Stimulated activated CD4-positive, alpha-beta T cell treated with anti-CD3 and anti-CD28 coated beads, Interleukin-4, amount 100 ng/mL, for 48 hours (primary cell): ENCODE measurements at places on chromosomes 2 and 18.

DNA sequence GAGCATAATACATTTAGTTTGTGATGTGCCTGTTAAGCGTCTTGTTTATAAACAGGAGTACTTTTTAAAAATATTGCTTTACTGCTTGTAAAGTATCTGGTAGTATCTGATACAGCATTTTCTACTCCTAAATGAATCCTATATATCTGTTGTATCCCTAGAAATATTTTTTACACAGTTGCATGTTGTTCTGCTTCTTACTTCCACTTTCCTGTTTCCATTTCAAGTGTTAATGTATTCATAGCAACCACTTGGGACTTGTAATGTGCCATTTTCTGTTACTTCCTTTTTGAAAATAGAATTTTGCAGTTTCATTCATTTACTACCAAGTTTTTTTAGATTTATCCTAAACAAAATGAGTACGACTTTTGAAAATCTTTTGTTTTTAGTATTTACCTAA is 24.9 kb downstream of the CCNT2 start:
- no peak for DNase-seq

DNA sequence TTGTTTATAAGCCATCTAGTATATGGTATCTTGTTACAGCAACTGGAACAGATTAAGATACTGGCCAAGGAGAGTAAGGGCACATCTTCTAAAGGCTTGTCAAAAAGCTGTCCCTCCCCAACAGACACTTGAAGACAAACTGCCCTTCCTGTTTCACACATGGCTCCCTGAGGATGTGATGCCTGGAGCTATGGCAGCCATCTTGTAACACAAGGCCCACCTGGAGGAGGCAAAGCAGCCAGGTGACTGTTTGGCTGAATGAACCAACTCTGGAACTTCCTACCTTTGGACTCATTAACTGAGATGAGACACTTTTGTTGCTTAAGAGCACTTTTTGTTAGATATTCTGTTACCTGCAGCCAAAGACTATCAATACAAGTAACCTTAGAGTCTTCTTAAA is 54.4 kb downstream of the SNORC start:
- no peak for DNase-seq

GRCh38 chr2:204317640-204318039 is 227.6 kb upstream of the PARD3B start:
- DNase-seq, result no peak

DNA sequence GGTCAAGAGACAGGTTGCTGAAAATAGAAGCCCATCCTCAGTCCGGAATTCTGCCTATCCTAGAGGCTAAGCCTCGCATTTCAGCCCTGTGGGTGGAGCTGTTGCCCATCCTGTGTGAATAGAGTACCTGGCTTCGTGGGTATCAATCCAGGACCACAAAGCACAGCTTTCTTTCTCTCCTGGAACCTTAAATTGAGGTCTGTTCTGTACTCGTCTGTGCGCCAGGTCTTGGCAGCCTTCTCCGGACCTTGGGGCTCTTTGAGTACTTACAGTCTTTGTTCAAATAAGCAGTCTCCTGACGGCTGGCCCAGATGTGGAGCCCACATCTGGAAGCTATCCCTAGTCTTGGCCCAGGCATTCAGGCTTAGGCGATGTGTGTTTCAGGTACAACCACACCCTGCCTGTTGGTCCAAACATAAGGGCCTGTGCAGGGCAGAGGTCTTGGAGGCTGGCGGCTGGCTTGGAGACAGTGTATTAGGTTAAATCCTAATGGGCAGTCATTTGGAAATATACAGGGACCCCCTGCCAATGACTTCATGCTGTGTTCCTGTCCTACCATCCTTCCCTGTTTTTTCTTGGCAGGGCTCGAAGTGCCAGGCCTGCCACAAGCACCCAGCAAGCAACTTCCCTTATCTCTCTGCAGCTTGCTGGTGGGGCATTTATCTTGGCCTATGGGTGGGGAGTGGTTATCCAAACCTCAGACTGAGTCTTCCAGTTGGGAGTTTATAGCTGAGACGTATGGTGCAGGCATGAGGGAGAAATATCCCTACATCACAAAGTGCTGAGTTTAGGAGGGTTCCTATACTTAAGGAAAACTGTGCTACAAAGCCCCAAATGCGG is 294.1 kb downstream of the BCL2 start:
- no peak for DNase-seq

- DNase-seq, result no peak
These were observed 9.3 kb downstream of the SP140 start for GRCh38 chr2:230234845-230235244.

- DNase-seq, result no peak
These were observed 30.6 kb upstream of the CREB1 start for GRCh38 chr2:207499114-207499513.

DNA sequence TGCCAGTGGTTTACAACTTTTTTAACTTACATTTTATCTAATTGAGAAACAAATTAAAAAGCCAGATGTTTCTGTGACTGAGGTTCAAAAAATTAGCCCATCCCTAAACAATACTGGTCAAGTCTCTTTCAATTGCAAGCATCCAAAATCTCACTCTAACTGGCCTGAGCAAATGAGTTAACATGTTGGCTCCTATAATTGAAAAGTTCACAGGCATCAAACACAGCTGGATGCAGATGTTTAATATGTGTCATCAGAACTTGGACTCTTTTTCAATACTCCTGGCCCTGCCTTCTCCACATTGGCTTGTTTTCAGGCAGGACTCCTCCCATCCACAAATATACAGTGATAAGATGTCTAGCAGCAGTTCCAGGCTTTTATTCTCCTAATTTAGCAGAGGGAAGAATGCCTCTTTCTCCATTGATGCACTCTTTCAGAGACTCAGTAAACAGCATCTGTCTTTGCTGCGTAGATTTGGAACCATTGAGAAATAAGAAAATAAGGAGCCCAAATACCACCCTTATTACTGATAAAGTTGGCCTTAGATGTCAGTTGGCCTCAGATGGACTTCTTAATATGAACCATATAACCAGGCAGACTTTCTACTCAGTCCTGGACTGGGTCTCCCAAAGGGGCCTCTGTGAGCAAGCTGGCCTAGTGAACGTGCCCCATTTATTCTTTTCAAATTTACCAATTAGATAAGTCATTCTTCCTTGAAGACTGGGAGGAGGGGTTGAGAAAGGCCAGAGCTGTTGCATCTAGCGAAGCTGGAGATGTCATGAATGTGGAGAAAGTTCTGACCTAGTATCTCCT is 30.4 kb upstream of the FN1 start:
- DNase-seq, result no peak

- DNase-seq, result no peak
These were observed 859 bp upstream of the COLEC12 start for GRCh38 chr18:501406-501714.

DNA sequence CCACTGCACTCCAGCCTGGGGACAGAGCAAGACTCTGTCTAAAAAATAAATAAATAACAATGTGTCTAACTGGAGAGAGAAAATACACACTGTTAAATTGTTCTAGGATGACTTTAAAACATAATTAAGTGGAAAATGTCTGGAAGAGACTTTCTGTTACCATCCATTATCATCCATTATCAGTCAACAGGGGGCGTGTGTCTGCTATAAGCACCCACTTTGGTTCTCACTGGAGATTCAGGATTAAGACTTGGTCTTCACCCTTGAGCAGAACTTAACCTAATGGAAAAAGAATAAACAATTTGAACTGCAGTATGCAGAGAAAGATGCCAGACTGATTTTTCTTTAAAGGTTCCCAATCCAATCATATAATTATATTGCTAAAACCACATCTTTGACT is 999.8 kb upstream of the GYPC start:
- no peak for DNase-seq

GRCh38 chr2:171547256-171547655 is 25.0 kb downstream of the CYBRD1 start:
- no peak for DNase-seq

GRCh38 chr2:19195661-19196060 is 162.8 kb downstream of the OSR1 start:
- DNase-seq, result no peak

GRCh38 chr18:13934676-13935075 is 19.3 kb upstream of the MC2R start:
- DNase-seq, result no peak

DNA sequence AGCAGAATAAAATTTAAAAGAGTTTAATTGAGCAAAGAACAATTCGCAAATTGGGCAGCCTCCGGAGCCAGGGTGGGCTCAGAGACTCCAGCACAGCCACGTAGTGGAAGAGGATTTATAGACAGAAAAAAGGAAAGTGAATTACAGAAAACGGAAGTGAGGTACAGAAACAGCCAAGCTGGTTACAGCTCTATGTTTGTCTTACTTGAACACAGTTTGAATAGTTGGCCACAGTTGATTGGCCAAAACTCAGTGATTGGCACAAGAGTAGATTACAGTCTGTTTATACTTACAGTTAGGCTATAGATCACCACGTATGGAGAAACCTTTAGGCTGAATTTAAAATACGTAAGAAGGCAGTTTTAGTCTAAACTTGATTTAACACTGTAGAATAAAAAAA is 78.8 kb upstream of the NEDD4L start:
- DNase-seq, result no peak

DNA sequence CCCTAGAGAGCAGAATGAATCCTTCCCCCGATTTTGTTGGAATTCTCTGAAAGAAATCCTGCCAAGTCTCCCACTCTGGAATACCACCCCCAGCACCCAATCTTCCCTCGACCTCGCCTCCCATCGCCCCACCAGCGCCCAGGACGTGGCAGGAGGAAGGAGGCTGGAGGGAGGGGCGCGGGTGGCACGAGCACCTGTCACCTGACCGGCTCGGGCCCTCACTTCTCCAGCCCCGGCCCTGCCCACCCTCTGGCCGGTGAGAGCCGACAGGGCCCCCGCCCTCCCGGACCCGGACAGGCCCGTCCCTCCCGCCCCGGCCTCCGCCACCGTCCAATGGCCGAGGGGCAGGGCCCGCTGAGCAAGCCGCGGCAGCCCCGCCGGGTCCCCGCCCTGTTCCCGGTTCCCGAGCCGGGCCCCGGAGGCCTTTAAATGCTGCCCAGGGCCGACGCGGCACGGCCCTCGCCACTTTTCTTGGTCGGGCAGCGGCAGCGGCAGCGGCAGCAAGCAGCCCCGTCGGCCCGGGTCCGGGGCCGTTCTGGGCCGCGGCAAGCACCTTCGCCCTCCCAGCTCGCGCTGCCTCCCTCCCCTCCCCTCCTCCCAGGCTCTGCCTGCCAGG is at the start of gene LGALSL:
Gene LGALSL (plus strand): TSS at position 393 of the 616 bp plus-strand sequence. CDS start 384 bp downstream, outside the sequence.
- no peak for DNase-seq

- no peak for DNase-seq
These were observed 678.7 kb downstream of the EPHA4 start for GRCh38 chr2:220893411-220893810.

- DNase-seq, result no peak
These were observed 46.3 kb upstream of the STAM2 start for GRCh38 chr2:152221839-152222238.

- DNase-seq, result no peak
These were observed 10.3 kb upstream of the PAPOLG start for GRCh38 chr2:60745761-60746160.
